IPS-NIHi11 (cell line): ENCODE measurements at places on chromosomes 3 and 15.

DNA sequence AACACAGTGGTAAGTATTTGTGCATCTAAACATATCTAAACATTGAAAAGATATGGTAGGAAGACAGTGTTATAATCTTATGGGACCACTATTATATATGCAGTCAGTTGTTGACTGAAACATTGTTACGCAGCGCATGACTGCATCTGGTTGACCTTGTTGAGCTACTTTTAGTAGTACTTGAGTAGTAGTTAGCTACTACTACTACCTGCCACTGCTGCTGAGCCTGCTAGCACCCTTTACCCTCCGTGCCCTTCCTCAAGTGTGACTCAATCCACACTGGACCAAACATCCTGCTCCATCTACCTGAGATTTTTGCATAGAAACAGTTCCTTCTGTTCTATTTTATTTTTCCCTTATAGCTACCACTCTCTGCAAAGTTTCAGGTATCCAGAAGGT, 123.6 kb upstream of the STRIT1 start:
- DNase-seq, result no peak

GRCh38 chr3:101229681-101230080, 90.7 kb downstream of the IMPG2 start:
- DNase-seq, result no peak

DNA sequence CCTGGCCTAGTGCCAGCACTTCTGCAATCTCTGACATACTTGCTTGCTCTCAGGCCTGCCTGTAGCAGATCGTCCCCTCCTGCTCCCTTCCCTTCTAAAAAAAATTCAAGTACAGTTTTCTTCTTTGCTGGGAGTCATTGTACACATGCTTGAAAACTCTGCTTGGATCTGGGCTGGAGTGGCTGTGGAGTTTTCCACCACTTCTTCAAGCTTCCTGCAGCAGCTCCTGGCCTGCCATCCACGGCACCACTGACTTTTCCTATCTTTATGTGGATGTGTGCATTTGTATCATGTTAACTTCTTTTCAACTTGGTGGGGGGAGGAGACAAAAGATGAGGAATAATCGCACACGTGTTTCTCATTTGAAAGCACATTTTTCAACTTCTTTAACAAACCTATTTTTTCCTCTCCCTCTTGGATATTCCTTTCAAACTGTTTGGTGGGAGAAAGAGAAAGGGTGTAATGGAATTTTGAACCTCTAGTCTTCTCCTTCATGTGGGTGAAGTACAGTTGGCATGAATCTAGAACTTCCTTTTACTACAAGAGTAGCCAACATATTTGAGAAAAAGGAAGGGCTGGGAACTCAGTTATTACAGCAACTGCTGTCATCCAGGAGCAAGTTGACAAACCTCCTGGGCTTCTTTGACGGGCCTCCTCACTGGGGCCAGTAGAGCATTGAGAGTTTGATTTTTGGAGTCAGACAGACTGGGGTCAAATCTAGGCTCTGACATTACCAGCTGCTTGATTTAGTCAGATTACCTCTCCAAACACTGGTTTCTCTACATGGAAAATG, 61.2 kb upstream of the LRTM1 start:
- DNase-seq, result no peak

DNA sequence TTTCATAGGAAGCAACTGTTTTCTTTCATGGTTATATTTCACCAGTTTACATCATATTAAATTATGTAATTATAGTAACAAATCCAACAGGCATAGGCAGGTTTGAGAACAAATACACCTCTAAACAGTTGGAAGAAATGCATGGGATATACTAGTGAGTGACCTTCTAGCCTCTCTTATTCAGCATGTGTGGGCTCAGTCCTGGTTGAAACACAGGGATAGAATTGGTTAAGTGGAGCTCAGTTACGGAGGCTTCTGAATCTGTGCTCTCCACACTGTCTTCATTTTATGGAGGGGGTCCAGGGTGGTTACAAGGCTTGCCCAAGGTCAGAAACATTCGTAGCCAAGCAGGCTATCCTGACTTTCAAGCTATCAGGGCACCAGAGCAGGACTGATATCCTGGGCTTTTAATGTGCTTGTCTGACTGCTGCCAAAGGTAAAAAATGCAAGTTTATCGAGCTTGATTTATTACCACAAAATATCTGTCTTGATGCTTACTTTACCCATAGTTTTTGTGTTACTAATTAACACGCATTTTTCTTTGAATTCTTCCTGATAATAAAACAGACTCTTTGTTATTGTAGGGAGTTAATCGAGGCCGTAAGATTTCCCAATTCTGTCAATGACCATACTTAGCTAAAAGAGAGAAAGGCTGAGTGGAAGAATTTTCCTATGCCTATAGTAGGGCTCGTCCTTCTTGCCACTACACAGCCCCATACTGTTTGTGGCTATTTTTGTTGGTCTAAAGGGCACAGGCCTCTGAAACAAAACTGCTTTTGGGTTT, 89.6 kb downstream of the FILIP1L start:
- DNase-seq, result no peak

- no peak for DNase-seq
These were observed 21.2 kb upstream of the TMEM115 start for GRCh38 chr3:50380405-50381085.

DNA sequence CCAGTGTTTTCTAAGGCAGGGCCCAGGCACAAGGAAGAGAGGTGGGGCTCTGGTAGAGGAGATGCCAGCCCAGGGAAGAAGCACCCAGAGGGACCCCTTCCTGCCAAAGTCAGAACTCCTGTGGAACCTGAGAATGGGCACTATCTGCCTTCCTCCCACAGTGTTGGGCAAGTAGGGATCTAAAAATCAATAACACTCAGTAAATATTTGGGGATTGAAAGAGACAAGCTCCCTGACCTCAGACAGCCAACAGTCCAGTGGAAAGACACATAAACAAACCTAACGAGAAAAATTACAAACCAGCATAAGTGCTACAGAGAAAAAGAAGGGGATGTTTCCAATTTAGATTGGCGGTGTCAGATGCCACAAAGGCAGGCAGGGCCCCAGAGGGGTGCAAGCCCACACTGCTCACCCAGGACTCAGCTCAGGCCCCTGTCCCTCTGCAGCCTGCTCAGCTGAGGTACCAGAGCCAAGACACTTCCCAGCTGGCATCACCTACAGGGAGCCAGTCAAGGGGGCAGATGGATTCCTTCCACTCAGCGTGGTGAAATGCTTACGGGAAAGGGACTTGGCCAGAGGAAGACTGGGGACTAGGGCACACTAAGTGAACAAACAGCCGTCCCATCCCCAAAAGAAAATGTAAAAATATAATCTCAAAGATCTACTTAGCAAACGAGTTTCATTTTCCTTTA, 15.9 kb downstream of the ADCY5 start:
- no peak for DNase-seq

DNA sequence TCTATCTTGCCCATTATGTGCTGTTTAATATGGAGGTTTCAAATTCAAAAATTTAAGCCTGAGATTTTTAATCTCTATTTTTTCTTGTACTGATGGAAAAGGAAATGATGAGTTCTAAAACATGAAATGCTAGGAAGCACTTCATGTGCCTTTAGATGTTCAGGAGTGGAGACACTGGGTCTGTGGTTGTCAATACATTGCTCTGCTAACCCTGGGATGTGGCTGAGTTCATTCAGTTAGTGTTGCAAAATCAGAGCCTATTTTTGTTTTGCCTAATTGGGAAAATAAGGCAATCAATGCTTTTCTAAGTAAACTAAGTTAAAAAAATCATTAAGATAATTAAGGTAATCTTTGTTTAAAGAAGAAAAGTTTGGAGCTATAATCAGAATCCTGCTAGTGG, 83.1 kb downstream of the DIPK2A start:
- no peak for DNase-seq

DNA sequence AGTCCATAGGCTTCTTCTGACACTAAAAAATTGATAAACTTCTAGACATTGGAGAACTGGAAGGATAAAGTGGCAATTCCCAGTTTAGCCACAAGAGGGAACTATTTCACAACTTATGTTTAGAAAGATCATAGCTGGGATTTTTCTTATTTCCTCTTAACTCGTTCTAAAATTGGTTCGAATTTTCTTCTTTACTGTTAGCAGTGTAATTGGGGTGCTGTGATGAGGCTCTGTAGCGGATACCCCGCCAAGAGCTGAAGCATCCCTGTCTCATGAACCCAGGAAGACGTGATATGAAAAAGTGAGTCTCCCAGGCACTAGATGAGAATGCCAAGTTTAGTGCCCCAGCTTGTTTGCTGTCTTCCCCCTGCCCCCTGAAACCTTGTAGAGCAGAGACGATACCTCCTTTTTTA, 85.1 kb downstream of the PDCD6IP start:
- DNase-seq, result peak; percentile 35

GRCh38 chr15:58738046-58738707, 11.3 kb downstream of the ADAM10 start:
- DNase-seq, result no peak

- no peak for DNase-seq
These were observed 145.3 kb upstream of the MBNL1 start for GRCh38 chr3:152123457-152123856.

- no peak for DNase-seq
These were observed 23.1 kb downstream of the XXYLT1 start for GRCh38 chr3:195247863-195248189.

GRCh38 chr3:176262071-176262470, 935.2 kb downstream of the TBL1XR1 start:
- DNase-seq, result no peak

- no peak for DNase-seq
These were observed 468.0 kb upstream of the GBE1 start for GRCh38 chr3:82229397-82229796.

DNA sequence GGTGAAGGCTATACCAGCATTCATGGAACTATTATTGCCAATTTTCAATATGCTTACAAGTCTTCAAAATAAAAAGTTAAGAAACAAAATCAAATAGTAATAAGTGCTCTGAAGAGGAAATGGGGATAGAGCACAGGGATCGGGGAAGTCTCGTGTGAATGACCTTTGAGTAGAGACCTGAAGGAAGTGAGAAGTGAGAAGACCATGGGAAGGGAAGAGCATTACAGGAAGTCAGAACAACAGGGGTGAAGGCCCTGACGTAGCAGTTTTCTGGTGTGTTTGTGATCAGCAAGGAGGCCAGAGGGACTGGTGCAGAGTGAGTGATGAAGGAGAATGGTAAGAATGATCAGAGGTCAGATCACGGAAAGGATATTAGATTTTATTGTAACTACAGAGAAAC, 48.1 kb downstream of the STAC start:
- no peak for DNase-seq

- DNase-seq, result no peak
These were observed 20.8 kb downstream of the FAM174B start for GRCh38 chr15:92634671-92635201.

GRCh38 chr3:15977090-15977489, 179.3 kb upstream of the ANKRD28 start:
- DNase-seq, result no peak

DNA sequence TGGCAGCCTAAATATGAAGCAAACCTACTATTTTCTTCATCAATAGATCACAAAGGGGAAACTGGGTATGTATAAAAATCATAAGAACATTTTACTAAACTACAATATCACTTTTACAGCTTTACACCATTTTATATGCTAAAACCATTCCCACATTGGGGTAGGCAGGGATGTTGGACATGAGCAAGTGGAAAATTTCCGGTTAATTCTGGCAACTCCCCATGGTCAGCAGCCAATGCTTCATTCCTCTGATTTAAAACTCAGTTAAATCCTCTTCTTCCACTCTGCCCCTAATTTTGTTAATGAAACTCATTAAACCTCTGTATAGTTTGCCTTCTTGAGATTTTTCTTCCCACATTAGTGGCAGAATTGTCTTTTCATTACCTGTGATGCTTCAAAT, 552.5 kb upstream of the NECTIN3 start:
- no peak for DNase-seq

GRCh38 chr3:177498037-177498857, 301.0 kb upstream of the TBL1XR1 start:
- DNase-seq, result peak; percentile 64

- peak; percentile 37 for DNase-seq
These were observed 2.6 kb upstream of the DPPA4 start for GRCh38 chr3:109339714-109340648.

- DNase-seq, result peak; percentile 69
These were observed 21.6 kb downstream of the ANAPC13 start for GRCh38 chr3:134464064-134464688.

GRCh38 chr3:158105710-158106253, 438 bp downstream of the SHOX2 start:
- DNase-seq, result peak; percentile 57

DNA sequence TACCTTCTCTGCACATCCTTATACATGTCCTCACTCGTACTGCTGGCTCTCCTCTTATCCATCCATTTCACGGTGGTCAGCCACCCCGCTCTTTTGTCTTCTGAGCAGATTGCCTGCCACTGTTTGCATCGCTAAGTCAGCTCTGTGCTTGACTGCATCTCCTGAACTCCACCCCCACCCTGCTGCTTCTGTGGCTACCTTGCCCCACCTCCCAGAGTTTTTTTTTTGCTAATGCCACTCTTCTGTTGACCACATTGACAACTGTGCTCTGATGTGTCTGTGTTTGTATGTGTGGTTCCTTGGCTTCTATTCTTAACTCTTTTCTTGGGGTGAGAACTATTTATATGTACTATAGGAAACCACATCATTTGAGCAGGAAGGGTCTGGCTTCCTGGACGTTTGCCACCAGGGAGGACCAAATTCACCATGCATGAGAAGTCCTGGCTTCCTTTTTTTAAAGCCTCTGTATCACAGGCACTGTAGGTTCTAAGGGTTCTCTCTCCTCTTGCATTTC, 12.8 kb upstream of the MTMR10 start:
- DNase-seq, result peak; percentile 52

- no peak for DNase-seq
These were observed 373.4 kb downstream of the EPHA6 start for GRCh38 chr3:97187771-97188170.

- DNase-seq, result no peak
These were observed 22.6 kb downstream of the SFMBT1 start for GRCh38 chr3:53023072-53023823.

GRCh38 chr15:88144921-88145653, 111.5 kb downstream of the NTRK3 start:
- no peak for DNase-seq

GRCh38 chr3:64151342-64151871, 73.9 kb downstream of the PRICKLE2 start:
- no peak for DNase-seq

GRCh38 chr3:125435231-125435630, 60.1 kb upstream of the ZNF148 start:
- DNase-seq, result no peak

- no peak for DNase-seq
These were observed 4.0 kb downstream of the AP2M1 start for GRCh38 chr3:184178521-184179138.

GRCh38 chr3:54901906-54902685, 25.8 kb downstream of the LRTM1 start:
- DNase-seq, result no peak

DNA sequence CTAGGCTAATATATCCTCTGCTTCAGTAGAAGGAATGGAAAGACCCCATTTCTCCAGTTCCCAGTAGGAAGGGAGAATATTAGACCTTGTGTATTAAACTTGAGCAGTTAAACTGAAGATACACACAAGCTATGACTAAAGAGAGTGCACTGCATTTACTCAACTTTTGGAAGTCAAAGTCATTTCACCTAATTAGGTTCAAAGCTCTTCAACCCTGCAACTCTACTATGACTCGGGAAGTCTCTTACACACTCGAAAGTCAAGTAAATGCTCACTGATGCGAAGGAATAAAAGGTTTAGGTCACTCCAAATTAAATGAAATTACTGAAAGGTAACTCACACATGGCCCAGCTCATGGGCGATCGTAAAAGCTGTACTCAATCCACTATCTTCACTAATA, 33.8 kb downstream of the ADAMTS9 start:
- no peak for DNase-seq
